Endothelial cell (in vitro differentiated cells): ENCODE measurements at places on chromosomes 12 and 14. TPM values are rescaled to one million over a fixed set of nuclear protein-coding genes. Genes with fewer than 3 reads are reported as not detected.

RFX4 gene
- not detected for total RNA-seq

AQP5 gene
- total RNA-seq, result 0.26 TPM

OR4N5 gene
- total RNA-seq, result not detected

CCDC196 gene
- total RNA-seq, result not detected

HAL gene
- total RNA-seq, result 1.1 TPM

ACSM4 gene
- total RNA-seq, result not detected

MYBPC1 gene
- not detected for total RNA-seq

TSHR gene
- not detected for total RNA-seq

TEX22 gene
- total RNA-seq, result 1.1 TPM

LARP4 gene
- 38.0 TPM for total RNA-seq

NR1H4 gene
- total RNA-seq, result not detected

RARG gene
- total RNA-seq, result 7.9 TPM

TOMM20L gene
- not detected for total RNA-seq

- no peak for DNase-seq
Observed at GRCh38 chr14:88439088-88439487, 53.6 kb downstream of the SPATA7 start.

GRCh38 chr14:75876530-75876929, 105.3 kb downstream of the TGFB3 start:
- no peak for DNase-seq

- DNase-seq, result no peak
Observed at GRCh38 chr14:61470261-61470960, 149.0 kb downstream of the PRKCH start.

DNA sequence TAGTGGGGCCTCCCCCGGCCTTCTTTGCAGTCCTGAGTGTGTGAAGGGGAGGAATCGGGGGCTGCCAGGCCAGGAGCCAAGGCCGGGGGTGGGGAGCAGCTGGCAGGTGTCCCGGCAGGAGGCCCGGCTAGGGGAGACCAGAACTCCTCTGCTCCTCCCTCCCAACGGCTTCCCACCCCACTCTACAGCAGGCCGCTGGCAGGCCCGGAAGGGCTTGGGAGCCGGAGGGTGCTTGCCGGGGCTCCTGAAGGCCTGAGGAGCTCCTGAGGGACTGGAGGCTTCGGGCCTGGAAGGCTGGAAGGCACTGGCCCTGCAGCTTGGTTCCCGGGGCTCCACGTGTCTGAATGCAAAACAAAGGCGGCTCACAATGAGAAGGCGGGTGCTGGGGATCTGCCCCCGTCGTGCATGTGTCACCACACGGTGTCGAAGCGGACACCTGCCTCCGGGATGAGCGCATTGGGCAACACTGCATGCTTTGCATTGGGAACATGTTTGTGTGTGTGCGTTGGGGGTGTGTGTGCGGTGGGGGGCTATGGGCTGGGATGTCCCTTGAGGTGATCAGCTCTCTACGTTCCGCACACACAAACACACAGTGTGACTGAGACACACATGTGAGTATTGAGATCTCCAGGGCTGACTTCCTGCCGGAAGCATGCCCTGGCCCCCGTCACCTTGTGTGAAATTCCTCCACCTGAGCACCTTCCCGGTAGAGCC, 30.9 kb upstream of the ANKRD9 start:
- no peak for DNase-seq

DNA sequence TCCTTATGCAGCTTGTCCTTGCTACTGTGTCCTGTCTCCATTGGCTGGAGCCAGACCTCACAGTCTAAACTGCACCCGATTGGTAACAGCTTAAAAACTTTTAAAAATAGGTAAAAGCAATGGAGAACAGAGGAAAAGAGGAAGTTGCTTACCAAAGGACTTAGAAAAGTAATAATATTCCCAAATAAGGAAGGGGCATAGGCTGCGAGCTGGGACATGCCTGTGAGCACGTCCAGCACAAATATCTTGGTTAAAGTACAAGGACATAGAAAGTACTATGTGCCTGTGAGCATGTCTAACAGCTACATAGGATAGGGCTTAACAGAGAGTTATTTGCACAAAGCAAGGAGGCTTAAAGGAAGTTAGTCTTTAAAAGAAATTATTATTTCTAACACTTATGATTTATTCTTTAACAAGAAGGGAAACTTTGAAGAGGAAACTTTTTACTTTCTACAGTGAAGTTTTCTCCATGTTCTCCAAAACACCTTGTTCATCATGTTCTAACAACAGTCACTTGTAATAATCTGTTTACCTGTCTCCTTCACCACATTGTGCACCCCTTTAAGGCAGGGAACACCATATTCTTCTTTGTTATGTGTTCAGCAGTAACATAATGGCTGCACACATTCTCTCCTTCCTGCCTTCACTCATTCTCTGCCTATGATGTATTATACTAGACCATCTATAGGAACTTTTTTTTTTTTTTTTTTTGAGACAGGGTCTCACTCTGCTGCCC, 9.8 kb upstream of the UBE2N start:
- DNase-seq, result no peak

DNA sequence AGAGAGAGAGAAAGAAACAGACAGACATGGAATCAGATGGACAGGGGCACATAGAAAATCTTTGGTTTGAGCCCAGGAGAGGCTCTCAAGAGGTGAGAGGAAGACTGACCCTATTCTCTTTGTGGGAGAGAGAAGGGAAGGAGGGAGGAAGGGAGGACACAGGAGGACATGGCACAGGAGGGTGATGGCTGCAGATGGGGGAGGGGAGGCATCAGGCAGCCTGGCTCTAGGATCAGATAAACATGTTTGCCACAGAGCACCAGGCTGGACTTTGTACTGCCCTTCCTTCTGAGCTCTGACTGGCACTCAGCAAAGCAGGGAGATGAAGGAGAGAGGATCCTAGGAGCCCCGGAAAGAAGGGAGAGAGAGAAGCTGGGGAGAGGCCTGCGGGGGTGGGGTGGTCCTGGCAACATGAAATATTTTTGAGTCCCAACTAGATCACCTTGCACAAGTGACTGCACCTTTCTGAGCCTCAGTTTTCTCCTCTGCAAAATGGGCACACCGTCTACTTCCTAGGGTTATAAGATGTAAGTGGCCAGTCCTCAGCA, 6.1 kb downstream of the HNF1A start:
- DNase-seq, result no peak

DNA sequence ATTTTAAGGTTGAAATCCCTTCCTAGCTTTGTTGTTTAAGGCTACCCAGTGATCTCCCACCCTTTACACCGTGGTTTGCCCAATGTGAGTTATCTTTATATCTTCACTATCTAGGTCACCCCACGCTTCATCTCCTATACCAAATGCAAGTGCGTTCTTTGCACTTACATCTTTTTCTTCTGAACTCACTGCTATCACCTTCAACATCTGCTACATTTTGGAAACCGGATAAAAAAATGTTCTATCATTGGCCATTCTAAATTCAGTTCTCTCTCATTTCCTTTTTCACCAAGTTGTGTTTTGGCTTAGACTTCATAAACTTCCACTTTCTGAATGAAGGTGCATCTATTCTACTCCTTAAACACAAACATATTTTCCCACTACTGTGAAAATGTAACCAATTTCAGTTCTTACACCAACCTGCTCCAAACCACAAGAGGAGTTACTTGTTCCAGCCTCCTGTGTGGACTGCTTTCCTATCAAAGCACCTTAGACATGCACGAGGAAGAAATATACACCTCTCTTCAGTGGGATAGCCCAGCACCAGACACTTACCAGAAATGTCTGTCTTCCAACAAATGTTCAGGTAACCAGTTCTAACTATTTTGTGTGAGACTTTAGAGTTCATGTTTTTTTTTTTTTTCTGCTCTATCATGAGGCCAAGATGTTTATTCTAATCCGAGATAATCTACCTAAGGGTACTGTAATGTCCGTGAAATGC, 21.9 kb downstream of the CLEC9A start:
- DNase-seq, result no peak

DNA sequence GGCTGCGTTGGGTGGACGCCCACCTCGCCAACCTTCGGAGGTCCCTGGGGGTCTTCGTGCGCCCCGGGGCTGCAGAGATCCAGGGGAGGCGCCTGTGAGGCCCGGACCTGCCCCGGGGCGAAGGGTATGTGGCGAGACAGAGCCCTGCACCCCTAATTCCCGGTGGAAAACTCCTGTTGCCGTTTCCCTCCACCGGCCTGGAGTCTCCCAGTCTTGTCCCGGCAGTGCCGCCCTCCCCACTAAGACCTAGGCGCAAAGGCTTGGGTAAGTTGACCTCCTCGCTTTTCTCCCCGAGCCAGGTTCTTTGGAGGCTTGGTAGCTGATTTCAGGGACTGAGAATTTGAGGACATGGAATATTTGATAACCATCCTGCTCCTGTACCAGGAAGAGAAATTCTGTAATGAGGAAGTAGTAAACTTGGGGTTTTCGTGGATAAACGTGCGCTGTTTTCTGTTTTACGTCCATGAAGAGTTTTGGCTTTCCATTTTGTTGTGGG, 530 bp downstream of the APAF1 start:
- no peak for DNase-seq

- no peak for DNase-seq
Observed at GRCh38 chr14:65373671-65374039, 38.9 kb upstream of the FUT8 start.

DNA sequence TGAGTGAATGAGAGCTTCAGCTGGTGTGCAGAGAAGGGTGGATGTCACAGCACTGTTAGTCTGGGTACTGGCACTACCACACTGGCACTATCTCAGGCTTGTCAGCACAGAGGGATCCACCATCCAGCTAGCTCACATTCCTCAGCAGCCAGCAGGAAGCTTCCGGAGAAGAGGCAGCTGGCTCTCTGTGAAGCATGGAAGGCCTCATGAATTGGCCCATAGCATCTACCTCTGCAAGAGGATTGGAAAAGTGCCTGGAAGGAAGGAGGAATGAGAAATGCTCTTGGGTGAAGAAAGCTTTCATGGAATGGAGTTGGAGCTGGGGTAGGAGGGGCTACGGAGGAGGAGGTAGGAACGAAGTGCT, 9.9 kb downstream of the KRT83 start:
- no peak for DNase-seq

- DNase-seq, result no peak
Observed at GRCh38 chr14:88043529-88044443, 38.9 kb downstream of the GPR65 start.

GRCh38 chr12:124132530-124132929, 159.5 kb downstream of the ZNF664 start:
- no peak for DNase-seq

- DNase-seq, result no peak
Observed at GRCh38 chr14:82533351-82533750, 999.7 kb upstream of the SEL1L start.

DNA sequence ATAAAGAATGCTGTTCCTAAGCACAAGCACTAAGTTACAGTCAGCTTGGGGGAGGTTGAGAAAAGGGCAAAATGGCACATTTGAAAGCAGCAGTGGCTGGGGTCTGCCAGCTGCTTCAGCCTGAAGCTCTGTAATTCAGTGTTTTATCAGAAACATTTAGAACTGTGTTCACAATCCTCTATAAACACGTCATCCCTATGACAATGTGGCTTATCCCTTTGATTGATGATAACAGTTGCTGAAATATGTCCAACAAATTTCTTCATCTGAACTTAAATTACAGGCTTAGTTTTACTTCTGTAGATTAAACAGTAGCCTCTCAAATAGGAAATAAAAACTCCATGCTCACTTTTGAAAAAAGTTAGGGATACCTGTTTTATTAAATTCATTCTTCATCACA, 108.8 kb downstream of the VEZT start:
- DNase-seq, result no peak

GRCh38 chr12:45285717-45286116, 69.8 kb downstream of the ANO6 start:
- DNase-seq, result no peak

- no peak for DNase-seq
Observed at GRCh38 chr12:13060581-13060980, 16.4 kb downstream of the FAM234B start.

DNA sequence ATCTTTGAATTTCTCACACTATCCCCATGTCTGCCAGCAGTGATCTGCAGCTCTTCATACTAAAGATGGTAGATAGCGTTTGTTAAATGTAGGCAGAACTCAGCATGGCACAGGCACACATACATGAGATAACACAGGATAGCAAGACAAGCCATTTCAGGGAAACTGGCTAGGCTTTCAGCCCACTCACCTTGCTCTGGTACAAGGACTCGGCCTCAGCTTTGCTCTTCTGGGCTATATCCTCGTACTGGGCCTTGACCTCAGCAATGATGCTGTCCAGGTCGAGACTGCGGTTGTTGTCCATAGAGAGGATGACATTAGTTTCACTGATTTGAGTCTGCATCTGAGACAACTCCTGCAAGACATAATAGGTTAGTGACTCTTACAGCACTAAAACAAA, 3.1 kb downstream of the KRT1 start:
- DNase-seq, result no peak

- no peak for DNase-seq
Observed at GRCh38 chr12:15794196-15794595, 5.0 kb upstream of the EPS8 start.

DNA sequence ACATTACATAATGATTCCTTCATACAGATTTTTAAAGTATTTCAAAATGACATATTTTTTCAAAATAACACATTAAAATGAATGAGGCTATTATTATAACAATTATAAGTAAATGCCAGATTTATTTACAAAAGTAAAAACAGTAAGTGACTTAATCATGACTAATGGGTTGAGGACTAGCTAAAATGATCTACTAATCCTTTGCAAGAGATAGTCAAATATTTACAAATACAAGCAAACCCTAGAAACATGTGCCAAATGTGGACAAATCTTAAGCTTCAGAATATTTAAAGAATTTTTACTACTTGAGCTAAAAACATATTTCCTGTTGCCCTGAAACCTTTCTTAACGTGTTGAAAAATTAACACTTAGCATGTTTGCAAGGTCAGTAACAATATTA, 74.8 kb downstream of the KIF21A start:
- DNase-seq, result no peak

- no peak for DNase-seq
Observed at GRCh38 chr14:101476916-101477553, 84.3 kb upstream of the DIO3 start.

DNA sequence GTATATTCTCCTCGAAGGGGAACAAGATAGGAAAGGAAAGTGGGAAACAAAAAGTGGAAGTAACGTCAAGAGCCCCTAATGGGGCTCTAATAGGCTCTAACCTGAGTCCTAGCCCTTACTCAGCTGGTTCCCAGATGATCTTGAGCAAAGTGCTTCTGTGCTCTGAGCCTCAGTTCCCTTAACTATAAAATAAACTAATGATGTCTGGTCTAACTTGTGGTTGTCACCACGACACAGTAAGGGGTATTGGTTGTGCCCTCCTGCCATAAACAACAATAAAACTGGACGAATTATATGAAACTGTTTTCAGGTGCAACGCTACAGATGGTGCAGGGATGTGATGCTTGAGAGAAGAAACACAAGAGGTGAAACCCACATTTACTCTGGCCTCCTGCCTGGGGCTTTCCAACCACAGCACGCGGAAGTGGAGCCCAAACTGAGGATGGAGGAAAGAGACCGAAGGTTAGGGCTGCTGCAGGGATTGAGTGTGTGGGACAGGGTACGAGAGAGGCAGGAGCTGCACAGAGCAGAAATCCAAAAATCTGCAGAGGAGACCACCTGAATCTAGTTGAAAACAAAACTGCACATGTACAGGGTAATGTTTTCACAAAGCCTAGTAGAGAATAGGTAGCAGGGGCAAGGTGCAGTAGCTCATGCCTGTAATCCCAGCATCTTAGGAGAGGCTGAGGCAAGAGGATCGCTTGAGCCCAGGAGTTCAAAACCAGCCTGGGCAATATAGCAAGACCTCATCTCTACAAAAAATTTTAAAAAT, 45.6 kb upstream of the BCL2L14 start:
- DNase-seq, result no peak
